ENCODE measurements at places on chromosomes 13 and 19.

- DNase-seq, result no peak
Measured at GRCh38 chr19:32404213-32404932, 1.2 kb upstream of the DPY19L3 start.

GRCh38 chr13:21074546-21074945 lies 13.2 kb upstream of the LATS2 start:
- DNase-seq, result no peak

- DNase-seq, result no peak
Measured at GRCh38 chr19:35038623-35039512, 2.7 kb upstream of the HPN start.

DNA sequence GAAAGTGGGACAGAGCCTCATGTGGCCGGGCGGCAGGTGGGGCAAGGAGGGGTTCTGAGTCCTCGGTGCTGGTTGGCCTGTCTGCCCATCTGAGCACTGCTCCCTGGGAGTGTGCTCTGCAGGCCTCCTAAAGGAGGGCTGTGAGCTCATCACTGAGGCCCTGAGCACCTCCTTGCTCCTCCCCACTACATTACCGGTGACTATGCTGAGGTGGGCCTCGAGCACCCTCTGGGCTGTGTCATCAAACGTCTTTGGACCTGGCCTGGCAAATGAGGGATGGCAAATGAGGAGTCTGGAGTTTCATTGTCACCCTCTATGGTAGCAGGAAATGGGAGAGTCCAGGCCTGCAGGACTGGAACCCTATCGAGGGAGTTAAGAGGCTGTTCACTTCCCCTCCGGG lies 38.8 kb upstream of the ZNF429 start:
- DNase-seq, result no peak

DNA sequence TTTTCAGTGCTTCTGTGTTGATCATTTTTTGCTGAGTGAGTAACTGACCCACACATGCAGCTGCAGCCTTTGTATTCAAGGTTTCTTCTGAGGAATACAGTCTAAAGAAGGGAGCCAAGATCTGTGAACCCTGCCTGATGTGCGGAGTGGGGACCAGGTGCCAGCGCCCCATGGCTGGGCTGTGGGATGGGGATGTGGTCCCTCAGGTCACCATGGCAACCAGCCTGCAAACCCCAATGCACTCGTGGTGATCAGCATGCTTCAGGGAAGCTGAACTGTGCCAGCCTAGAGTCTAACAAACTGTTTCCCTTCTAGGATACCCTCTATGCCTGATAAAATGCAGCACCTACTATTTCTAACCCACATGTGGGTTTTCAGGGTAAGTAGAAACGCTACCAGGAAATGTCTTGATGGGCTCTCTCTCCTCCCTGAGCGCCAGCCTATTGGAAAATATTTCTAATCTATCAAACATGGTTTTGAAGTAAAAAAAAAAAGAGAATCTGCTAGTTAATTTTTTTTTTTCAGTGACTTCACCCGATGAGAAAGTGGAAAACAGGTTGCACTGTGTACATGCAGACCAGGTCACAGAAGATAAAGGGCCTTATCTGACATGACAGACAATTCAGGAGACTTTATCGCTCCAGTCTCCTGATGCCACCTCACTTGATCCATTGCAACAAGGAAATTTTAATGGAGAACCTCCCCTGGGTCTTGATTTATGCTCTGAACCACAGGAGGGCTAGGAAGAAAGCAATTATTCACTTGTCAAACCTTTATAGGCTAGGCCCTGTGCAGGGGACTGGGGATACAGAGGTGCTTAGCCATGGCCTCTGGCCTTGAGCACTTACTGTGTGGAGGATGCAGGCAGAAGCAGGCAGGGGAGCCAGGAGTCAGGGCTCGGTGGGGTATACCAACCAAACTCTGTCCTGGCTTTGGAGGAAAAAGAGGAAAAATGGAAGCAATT lies 51.1 kb downstream of the RASL11A start:
- no peak for DNase-seq

DNA sequence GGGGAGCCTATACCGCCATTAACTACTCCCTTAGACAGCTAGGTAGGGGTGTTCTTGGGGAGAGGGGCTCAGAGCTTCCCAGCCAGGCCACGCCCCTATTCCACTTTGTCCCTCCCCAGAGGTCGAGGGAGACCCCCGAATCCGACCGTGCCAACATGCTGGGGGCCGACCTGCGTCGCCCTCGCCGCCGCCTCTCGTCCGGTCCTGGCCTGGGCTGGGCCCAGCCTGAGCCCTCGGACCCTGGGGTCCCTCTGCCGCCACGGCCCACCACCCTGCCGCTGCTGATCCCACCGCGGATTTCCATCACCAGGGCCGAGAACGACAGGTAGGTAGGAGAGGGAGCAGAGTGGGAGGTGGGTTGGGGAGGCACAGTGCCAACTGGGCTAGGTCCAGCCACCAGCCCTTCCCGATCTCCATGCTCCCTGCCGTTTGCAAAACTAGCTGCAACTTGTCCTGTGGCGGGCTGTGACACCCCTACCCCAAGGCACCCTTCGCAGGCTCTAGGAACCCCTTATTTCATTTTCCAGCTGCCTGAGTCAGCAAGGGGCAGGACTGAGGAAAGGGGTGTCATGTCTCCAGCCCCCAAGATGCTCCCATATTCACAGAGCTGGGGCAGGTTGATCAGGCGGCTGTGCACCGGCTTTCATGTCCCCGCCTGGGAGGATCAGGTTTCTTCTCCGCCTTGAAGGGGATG lies 2.6 kb upstream of the PDE4A start:
- DNase-seq, result no peak

- DNase-seq, result no peak
Measured at GRCh38 chr19:36986131-36986530, 70.0 kb downstream of the ZNF568 start.

DNA sequence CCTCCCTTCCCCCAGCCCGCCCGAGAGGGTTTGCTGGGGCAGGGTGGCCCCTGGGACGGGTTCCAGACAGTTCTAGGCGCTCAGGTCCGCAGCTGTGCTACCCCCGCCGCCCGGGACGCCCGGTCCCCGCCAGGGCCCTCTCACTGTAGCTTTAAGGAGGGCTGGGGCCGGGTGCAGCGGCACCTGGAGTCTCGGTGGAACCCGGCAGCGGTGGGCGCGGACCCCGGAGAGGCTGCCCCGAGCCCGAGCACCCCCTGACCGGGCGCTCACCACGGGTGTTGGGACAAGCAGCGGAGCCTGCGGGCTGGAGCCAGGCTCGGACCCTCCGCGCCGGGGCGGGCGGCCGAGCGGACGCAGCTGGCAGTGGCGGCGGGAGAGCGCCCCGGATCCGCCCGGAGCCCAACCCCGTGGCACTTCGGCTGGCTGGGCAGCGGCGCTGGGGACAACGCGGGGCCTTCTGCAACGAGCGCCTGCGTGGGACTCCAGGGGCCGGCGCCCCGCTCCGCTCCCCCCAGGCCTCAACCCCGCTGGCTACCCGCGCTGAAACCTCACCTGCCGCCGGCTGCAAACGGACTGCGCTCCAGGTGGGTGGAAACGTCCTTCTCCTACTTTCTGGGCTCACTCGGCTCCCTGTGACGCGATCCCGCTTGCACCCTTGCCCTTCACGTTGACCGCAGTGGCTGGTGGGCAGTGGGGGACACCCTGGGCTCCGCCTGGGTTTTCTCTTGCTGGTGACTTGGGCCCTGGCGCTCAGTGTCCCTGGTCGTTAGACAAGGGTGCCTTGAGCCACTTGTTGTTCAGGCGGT lies 81.1 kb downstream of the ZNF429 start:
- DNase-seq, result no peak

DNA sequence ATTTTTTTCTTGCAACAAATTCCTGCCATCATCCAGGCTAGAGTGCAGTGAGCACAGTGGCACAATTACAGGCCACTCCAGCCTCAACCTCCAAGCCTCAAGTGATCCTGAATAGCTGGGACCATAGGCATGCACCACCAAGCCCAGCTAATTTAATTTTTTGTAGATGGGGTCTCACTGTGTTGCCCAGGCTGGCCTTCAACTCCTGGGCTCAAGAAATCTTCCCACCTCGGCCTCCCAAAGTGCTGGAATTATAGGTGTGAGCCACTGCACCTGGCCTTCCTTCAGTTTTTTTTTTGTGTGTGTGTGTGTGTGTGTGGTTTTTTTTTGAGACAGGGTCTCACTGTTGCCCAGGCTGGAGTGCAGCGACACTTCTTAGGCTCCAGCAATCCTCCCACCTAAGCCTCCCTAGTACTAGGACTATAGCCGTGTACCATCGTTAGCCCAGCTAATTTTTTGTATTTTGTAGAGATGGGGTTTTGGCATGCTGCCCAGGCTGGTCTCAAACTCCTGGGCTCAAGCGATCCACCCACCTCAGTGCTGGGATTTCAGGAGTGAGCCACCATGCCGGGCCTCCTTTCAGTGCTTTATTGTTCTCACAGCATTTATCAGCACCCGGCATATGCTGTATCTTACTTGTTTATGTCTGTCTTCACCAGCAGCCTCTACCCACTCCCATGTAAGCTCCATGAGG lies 5.9 kb upstream of the SRRM5 start:
- no peak for DNase-seq

- no peak for DNase-seq
Measured at GRCh38 chr13:33351319-33351718, 65.8 kb upstream of the STARD13 start.

DNA sequence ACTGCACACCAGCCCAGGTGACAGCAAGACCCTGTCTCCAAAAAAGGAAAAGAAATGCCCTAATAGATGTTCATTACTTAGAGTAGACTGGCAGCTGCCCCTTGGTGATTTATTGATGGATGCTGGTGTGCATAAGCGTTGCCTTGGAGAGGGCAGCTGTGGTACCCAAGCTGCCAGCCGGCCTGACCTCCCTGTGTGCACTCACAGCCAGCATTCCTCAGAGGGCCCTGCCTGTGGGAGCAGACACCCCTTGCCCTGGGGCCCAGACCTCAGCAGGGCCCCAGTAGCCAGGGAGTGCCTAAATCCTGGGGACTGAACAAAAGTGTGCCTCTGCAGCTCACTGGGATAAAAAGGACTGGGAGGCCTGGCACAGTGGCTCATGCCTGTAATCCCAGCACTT lies 7.8 kb upstream of the ACTN4 start:
- DNase-seq, result no peak

DNA sequence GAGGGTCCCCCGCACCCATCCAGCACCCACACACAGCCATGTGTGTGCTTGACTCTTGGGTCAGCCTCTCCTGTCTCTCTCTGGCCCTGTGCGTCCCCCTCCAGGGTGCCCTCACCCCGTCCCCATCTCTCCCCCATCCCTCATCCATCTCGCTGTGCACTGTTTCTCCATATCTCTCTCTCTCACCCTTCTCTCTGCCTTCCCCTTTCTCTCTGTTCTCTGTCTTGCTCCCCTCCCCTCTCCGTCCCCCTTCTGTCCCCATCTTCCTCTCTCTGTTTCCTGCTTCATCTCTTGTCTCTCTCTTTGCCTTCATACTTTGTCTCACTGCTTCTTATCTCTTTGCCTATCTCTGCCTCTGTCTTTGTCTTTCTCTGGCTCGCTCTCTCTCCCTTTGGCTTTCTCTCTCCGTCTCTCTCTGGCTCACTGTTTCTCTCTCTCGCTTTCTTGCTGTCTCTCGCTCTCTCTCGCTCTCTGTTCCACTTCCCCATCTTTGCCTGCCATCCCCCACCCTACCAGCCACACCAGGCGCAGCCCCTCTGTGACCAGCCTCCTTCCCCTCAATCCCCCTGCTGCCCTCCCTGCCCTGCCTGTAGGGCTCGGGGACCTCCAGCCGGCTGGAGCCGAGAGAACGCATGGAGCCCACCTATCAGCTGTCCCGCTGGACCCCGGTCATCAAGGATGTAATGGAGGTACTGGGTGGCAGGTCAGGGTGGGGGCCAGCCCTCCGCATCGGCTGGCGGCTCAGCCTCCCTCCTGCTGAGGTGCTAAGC lies 8.9 kb downstream of the STXBP2 start:
- DNase-seq, result no peak

- DNase-seq, result no peak
Measured at GRCh38 chr13:113855012-113855921, 8.6 kb downstream of the GAS6 start.

- DNase-seq, result no peak
Measured at GRCh38 chr19:54518844-54519243, 16.2 kb downstream of the LAIR2 start.

GRCh38 chr19:824885-825284 lies 2.8 kb upstream of the AZU1 start:
- DNase-seq, result no peak

DNA sequence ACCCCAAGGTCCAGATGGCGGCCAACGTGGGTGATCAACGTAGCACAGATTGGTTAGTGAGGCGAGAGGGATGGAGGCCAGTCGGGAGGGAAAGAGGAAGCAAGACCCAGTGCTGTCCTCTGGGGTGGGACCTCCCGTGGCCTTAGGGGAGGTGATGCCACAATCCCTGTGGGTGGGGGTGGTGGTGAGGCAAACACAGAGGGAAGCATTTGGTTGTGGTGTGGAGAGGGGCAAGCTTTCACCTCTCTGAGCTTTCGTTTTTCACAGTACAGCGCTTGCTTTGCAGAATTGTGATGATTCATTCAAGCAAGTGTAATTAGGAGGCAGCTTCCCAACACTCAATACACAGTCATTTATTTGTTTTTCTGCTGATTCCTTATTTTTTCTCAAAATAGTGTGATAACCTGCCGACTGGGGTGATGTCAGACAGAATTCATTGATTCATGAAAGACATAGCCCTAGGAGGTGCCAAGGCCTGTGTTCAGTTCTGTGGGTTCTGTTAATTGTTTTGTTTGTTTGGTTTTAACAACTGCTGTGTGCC lies 2.4 kb downstream of the LENG8 start:
- DNase-seq, result no peak

Measured in cerebellar nuclear complex (tissue), 1 donor.